Glomerular endothelial cell (primary cell): ENCODE measurements at places on chromosomes 3 and 15. TPM values are rescaled to one million over a fixed set of nuclear protein-coding genes. Genes with fewer than 3 reads are reported as not detected.

GRCh38 chr15:89088605-89089315 lies 504 bp downstream of the ABHD2 start:
- no peak for DNase-seq

DNA sequence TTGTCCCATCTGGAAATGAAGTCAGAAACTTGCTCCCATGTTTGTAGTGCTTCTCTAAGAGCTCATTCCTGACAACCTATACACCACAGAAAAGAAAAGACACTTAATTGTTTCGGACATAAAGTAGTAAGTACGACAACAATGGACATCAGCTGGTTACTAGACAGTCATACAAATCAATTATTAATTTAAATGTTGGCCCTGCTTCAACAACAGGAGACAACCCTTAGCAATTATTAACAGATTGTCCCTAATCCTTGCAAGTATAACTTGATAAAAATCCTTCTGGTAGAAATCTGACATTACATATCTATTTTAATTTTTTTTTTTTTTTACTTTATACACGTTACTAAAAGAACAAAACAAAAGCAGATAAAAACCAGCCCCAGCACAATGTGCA lies 29.8 kb downstream of the ERICH6 start:
- DNase-seq = no peak

DNA sequence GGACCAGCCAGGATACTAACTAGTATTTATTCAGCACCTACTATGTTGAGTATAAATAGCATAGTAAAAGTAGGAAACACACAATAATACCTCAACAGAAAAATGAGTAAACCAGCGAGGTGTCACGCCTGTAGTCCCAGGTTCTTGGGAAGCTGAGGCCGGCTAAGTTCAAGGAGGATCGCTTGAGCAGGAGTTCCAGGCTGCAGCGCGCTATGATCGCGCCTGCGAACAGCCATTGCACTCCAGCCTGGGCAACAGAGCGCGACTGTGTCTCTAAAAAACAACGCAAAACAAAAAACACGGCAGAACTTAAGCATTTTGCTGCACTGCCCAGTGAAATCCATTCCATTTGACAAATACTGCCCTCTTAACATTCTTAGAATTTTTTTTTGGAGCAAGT lies 1.3 kb upstream of the DENND6A start:
- DNase-seq = no peak

- no peak for DNase-seq
Measured at GRCh38 chr3:113947372-113948014, at the start of gene ZDHHC23. Gene ZDHHC23, plus strand, starts transcription at chr3:113948013. Its CDS starts 790 bp downstream, at chr3:113948803.

- no peak for DNase-seq
Measured at GRCh38 chr3:149781741-149782140, 10.6 kb downstream of the ANKUB1 start.

- DNase-seq = no peak
Measured at GRCh38 chr3:101932326-101933068, 83.2 kb downstream of the NFKBIZ start.

DNA sequence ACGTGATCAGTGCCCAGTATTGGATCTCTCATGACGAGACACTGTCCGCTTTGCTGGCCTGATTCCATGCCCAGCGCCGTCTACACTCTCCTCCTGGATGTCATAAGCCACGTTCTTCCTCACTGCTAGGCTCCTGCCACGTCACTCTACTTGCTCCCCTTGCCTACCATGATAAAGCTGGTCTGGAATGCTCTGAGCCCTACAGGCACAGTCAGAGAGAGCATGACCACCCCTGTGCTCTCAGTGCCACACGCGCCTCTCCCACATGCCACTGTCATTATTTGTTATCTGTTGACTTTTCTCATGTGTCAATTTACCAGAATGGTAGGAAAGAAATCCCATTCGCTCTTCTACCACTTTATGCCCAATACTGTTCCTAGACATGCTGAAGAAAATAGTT lies 148.6 kb downstream of the ANO10 start:
- no peak for DNase-seq

DNA sequence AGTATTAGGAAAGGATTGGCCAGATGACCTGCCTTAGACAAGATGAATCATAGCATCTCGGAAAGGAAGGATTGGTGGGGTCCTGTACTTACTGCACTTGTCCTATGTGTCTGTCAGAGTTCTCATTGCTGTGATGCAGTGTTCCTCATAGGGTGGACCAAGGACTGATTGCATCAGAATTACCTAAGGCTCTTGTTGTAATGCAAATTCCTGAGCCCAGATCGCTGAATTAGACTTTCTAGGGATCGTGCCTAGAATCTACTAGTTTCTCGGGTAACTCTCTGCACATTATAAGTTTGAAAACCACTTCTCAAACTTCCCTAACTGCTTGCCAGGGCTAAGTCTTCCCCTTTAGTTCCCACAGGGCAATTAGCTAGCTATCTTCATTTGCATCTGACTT lies 74.9 kb upstream of the SKOR1 start:
- DNase-seq = no peak

GRCh38 chr3:133153382-133153781 lies 115.2 kb downstream of the TMEM108 start:
- DNase-seq = no peak

GRCh38 chr15:84772031-84772430 lies 23.6 kb downstream of the ZNF592 start:
- no peak for DNase-seq

DNA sequence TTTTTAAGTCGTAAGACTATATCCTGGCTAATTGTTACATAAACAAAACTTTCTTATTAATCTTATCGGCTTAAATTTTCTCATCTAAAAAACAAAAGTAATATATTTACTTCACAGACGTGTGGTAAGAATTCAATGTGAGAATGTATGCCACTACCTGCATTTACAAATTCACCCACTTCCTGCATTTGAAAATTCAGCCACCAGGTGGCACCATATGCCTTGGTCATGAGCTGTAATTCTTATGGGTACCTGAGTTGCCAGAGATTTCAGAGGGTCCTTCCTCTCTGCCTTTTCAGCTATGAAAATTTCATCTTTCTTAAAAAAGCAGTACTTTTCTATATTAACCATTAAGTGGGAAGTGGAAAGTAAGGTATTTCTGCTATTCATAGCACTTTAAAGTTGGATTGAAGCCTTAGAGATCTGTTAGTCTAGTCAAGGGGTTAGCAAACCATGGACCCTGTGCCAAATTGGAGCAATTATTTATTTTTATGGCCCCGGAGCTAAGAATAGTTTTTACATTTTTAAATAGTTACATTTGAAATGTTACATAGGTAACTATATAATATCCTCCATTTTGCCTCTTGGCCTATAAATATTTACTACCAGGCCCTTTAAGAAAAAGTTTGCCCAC lies 127.8 kb downstream of the HCN4 start:
- DNase-seq = peak; percentile 39

GRCh38 chr3:122942239-122942638 lies 85.3 kb downstream of the SEMA5B start:
- DNase-seq = no peak

DNA sequence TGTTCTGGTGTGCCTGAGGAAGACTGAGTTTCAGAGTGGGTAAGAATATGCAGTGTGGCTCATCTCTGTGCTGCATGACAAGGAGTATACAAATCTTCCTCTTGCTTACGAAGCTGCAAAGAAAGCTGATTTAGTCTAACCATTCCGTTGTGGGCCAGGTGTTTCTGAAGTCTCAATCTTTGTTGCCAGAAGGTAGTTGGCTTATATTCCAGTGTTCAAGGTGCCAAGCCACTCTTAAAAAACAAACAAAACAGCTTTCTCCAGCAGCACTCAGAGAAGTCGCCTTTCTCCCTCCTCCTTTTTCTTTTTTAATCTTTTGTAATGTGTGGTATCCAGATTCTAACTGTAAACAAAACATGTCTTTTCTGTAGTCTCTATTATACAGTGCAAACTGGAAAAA lies 872.4 kb downstream of the NAALADL2 start:
- no peak for DNase-seq

GRCh38 chr15:96598514-96598913 lies 268.0 kb downstream of the NR2F2 start:
- DNase-seq = no peak

- DNase-seq = no peak
Measured at GRCh38 chr15:99059010-99059981, 45.6 kb upstream of the SYNM start.

GRCh38 chr3:141933421-141934300 lies 57.2 kb downstream of the ATP1B3 start:
- no peak for DNase-seq

DNA sequence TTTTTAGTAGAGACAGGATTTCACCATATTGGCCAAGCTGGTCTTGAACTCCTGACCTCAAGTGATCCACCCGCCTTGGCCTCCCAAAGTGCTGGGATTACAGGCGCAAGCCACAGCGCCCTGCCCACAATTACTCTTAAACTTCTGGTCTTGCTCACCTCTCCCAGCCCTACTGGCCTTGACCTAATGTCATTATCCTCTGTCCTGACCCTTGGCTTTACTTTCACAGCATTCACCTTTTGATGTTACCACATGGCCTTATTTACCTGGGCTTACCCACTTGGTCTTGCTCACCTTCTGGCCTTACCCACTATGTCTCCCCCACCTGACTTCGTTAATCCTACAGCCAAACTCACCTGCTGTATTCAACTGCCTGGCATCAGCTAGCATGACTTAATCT lies 105.9 kb downstream of the IL12A start:
- no peak for DNase-seq

DNA sequence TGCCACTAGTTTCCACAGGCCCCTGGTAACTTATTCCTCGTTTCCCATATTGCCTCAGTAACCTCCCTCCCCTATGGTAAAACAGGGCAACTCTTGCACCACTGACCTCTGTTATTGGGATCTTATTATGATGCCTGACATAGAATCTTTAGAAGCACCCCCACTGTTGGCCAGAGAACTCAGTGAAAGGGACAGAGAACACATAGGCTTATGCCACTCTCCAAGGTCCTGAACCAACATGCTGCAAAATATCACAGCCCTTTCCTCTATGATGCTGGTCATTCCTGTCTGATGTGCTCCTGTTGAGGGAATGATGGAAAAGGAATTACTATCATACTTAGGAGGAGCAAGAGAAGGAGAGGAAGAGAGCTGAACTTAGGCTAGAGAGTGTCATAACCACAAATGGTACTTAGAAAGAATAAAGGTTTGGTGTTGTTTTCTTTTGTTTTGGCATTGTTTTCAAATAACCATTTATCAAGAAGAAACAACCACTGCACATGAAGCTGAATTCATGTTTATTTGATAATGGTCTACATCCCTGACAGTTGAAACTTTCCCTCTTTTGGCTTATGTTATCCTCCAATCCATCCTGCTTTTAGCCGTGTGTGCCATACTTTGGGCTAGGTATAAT lies 330.2 kb downstream of the EPHB1 start:
- DNase-seq = no peak

DNA sequence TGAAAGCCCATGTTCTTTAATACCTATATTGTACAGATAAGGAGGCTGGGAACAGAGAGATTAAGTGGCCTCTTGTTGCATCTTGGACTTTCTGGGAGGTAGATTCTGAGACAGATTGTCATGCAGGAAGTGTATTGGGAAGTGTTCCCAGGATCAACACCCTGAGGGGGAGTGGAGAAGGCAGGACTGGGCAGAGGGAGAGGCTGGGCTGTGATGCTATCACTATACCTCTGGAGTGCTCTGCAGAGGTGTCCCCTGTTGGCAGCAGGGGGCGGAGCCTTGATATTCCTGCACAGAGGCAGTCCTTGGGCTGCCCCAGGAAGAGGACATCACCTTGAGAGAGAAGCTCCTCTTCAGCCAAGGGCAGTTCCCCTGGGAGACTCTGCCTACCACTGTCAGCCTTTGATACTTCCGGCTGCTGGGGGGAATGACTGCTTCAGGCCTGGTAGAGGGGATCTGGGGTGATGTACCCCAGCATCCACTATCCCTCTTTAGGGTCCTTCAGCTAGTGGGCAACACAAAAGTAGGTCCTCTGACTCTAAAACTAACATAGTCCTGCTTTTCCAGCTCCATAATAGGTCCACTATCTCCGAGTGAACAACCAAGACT lies 97.4 kb upstream of the RNU6-1 start:
- no peak for DNase-seq

DNA sequence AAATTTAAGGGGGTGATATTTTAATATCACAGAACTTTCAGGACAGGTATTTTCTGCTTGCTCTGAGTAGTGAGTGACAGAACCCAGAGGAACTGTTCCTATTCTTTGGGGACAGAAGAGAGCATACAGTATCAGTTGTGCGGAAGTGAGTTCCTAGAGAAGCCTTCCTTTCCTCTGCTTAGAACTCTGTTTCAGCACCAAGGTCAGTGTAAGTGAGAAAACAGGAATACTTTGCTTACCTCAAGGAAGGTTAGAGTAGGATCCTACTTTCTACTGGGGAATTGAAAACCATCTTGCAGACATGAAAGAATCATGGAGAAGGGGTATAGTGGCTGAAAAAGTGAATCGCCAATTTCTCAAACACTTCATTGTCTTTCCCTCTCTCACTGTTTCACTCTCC lies 542.4 kb downstream of the SQOR start:
- no peak for DNase-seq

FAM107A gene
- 48.2 and 74.4 TPM in 2 replicates for total RNA-seq

MESP2 gene
- 0.15 TPM in 1 of 2 replicates, not detected in the other for total RNA-seq

GNB5 gene
- total RNA-seq = 24.9 and 31.4 TPM in 2 replicates

SOX2 gene
- total RNA-seq = not detected in 2 replicates
